ENCODE measurements at places on chromosomes 1 and 21.
A peak's percentile ranks its signal among the peaks of the same experiment; 100 is the strongest.

GRCh38 chr1:62187548-62187947 lies 7.1 kb upstream of the L1TD1 start:
- DNase-seq: no peak

- no peak for DNase-seq
Observed at GRCh38 chr1:216425577-216425976, 2.3 kb upstream of the USH2A start.

DNA sequence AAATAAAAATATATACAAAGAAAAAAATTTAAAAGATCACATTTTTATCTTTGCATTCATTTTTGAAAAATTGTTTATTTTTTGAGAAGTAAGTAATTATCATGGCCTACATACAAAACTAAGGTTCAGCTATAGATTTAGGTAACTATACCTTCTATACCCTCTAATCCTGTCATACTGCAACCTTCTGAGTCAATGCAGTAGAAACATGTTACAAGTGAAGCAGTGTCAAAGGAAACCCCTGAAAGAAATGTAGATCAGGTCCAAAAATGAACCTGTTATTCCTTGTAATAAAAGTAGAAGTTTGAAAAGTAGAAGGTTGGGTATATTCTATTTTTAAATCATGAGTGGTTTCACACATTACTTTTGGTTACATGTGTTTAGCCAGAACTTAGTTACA lies 51.3 kb downstream of the PTGS2 start:
- no peak for DNase-seq

DNA sequence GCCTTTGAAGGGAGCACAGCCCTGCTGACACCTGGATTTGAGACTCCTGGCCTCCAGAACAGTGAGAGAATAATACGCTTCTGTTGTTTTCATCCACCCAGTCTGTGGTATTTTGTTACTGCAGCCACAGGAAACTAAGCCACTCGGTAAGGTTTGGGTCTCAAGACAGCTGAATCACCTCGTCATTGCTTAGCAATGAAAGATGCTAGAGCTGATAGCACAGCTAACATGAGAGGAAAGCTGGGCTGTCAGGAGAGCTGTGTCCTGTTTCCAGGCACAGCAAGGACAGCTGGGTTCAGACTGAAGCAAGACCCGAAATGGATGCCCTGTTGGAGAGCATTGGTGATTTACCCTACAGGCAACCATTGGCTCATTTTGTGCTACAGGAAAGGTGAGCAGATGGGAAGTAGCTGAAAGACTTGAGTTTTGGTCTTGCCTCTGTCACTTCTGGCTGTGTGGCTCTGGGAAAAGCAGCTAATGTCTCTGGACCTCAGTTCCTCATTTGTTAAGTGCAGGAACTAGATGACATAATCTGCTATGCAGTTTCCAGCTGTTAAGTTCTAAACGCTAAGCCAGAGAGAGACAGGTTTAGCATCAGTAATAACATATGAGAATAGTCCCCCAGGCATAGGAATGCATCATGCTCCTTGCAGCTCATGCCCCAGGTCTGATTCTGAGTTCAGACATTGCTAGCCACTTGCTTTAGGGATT lies 58.0 kb downstream of the CLIC6 start:
- no peak for DNase-seq

- no peak for DNase-seq
Observed at GRCh38 chr21:27557356-27557755, 590.5 kb upstream of the ADAMTS5 start.

DNA sequence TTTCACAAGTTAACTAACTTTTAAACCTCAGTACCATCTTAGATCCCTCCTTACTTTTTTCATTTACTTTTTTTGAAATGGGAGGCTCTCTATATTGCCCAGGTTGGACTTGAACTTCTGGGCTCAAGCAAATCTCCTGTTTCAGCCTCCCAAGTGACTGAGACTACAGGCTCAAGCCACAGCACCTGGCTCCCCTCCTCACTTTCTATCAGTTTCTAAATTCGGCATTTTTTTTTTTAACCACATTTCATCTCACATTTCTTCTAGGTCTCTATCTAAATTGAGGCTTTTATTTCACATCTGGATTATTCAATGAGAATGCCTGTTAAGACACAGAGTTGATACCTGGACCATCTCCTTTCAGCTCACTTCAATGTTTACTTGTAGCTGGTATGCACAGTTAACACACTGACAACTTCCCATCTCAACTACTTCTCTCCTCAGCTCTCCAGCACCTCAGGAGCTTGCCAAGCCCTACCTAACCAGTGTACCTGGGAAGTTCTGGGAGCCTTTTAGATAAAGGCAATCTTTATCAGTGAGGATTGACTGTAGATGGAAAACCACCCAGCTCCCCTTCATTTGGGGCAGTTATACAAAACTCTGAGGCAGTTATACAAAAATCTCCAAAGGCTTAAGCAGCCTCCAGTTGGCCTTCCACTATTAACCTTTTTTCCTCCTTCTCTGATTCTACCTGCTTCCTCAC lies 3.4 kb downstream of the USP33 start:
- peak; percentile 53 for DNase-seq

DNA sequence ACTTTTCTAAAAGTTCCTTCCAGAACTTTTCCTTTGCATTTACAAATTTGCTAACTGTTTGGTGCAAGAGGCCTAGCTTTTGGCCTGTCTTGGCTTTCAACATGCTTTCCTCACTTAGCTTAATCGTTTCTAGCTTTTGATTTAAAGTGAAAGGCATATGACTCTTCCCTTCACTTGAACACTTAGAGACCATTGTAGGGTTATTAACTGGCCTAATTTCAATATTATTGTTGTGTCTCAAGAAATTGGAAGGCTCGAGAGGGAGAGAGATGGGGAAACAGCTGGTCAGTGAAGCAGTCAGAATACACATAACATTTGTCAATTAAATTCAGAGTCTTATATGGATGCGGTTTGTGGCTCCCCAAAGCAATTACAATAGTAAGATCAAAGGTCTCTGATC lies 63.0 kb upstream of the MPC2 start:
- no peak for DNase-seq

DNA sequence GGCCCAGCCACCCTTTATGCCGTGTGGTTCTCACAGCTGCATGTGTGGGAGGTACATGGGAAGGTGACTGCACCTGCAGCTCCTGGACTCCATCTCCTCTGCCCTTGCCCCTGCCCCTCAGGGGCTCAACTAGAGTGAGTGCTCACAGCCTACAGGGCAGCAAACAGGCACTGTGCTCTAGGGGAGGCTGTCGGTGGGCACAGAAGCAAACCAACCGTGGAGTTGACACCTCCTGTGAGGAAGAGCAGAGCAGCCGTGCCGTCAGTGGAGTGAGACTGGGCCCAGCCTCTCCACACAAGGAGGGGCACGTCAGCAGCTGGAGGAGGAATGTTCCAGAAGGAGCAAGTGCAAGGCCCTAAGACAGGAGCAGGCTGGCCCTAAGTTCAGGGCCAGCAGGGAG lies 32.7 kb downstream of the BMP8A start:
- DNase-seq: peak; percentile 11

DNA sequence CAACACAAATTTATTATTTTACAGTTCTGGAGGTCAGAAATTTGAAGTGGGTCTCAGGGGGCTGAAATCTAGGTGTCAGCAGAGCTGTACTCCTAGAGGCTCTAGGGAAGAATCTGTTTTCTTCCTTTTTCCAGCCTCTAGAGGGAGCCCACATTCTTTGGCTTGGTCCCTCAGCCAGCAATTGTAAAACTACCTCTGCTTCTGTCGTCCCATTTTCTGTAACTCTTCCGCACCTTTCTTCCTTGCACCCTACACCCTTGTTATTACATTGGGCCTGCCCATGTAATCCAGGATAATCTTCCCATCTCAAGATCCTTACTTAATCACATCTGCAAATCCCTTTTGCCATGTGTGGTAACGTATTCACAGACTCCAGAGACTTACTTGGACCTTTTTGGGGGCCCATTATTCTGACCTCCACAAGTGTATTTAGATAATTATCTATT lies 24.8 kb upstream of the THEM4 start:
- DNase-seq: peak; percentile 64

DNA sequence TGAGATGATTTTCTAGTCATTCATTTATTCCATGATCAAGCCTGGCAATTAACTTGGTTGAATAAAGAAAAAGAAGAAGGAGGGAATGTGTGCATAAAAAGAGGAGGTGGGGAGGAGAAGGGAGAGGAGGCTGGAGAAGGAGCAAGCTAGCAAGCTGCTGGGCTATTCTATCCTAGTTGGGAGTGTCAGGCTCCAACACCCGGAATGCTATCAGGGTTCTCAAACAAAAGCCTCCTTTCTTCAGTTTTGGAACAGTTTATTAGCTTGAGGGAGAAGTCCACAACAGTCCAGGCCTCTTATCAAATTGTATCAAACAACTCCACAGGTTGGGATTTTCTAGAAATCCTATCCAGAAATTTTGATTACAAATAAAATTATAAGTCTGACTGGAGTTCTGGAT lies 80.0 kb downstream of the BCAR3 start:
- no peak for DNase-seq

GRCh38 chr1:156421062-156421938 lies 52.3 kb downstream of the RHBG start:
- peak; percentile 79 for DNase-seq

GRCh38 chr1:34926156-34926555 lies 3.3 kb downstream of the DLGAP3 start:
- no peak for DNase-seq

- no peak for DNase-seq
Observed at GRCh38 chr1:92940541-92940940, 20.7 kb downstream of the DIPK1A start.

DNA sequence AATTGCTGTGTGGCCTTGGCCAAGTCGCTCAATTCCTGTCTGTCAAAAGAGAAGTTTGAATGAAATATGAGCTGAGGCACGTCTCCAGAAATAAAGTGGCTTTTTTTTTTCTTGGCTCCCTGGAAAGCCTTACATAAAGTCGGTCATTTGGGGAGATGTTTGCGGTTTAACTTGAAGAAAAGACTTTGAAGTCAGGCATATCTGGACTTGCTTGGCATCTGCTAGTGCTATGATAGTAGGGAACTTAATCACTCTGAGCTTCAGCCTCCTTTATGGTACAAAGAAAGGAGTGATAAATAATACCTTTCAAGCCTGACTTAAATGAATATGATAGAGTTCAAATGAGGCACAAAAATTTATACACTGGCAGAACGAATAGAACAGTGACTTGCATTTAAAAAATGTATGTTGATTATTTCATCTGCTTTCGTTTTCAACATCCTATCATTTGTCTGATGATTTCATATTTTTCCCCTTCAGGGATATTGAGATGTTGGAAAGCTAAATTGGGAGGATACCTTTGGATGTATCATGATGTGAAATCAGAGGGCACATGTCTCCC lies 60.2 kb downstream of the FASLG start:
- no peak for DNase-seq

DNA sequence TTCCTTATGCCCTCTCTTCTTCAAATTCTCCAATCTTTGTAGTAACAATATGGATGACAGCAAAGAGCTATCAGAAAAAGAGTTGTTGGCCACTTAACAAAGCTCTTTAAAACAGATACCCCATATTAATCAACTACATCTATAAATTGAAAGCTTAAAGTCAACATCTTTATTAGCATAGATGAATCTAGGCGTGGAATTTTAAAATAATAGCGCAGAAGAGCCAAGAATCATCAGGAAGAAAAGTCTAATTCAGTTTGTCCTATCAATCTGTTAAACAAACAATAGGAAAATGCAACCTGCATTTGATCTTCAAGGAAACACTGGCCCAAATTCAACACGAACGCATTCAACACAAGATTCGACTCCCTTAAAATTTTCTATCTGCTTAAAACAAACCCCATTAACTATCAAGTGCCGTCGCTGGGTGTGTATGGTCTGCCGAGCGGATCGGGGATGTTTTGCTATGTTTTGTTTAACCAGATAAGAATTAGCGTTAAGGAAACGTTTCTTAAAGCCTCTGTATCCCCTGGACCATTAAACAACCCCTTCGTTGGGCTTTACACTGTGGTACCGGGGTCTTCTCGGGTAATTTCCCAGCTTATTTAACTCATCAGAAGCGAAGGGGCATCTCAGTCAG lies 1.0 kb downstream of the LYST start:
- DNase-seq: no peak

GRCh38 chr1:203791498-203791897 lies 3.9 kb upstream of the ZBED6 start:
- no peak for DNase-seq

DNA sequence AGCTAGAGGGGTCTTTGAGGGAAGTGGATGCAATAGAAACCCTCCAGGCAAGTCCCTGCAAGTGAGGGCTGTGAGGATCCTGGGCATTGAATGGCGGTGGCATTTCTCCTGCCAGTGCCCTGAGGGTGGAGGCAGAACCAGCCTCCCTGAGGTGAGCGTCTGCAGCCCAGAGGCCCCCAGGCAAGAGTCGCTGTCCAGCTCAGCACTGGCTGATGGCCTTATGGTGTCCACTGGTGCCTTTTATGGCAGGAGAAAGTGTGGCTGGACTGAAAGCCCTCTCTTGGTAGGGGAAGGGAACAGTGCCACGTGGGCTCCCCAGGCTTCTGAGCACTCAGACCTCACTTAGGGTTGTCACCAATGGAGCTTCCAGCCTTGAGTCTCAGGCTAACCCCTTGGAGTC lies 77.3 kb downstream of the SH3BGR start:
- DNase-seq: no peak

DNA sequence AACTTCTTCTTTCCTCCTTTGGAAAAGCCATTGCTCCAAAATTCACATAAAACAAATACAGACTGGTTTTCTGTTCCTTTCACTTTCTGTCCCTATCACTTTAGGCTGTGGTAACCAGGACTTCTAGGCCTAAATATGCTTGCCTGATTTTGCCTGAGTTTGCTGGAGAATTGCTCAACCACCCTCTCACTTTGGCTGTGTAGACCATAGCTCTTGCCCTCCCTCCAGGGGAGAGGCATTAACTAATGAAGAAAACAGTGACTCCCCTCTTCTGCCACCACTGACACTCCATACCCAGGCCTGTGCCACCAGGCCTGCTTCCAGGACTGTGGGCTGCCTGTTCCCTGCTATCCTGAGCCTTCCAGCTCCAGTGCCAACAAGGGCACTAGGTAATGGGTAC lies 163.5 kb downstream of the TOMM20 start:
- DNase-seq: no peak

GRCh38 chr1:10765304-10765703 lies 31.1 kb downstream of the CASZ1 start:
- DNase-seq: no peak

DNA sequence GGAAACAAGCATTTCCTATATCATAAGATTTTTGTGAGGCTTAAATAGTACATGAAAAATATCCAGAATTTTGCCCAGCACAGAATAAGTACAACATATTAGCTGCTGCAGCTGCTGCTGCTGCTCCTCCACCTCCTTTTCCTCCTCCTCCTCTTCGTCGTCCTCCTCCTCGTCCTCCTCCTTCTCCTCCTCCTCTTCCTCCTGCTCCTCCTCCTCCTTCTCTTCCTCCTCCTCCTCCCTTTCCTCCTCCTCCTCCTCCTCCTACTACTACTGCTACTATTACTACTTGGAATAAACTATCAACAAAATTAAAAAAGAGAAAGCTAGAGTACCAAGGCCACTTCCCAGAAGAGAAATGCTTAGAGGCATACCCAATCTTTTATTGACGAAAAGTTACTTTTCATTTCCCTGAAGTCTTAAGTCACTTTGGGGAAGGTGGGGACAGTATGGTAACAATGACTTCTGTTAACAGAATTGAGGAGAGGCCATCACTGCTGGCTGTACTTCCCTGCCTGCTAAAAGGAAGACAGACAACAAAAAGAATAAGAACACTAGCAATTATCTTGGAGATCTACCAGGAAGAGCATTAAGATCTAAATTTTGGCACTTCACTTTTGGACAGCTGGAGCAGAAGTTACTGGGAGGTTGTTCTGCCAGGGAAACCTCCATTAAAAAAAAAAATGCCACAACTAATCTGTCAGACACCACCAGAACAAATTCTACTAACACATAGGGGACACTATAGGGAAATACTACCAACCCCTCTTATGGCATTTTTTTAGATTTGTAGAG lies 7.1 kb downstream of the DENND1B start:
- no peak for DNase-seq

All from OCI-LY7 (cell line).